ENCODE measurements at places on chromosomes 7 and 10.
A peak's percentile ranks its signal among the peaks of the same experiment; 100 is the strongest.

DNA sequence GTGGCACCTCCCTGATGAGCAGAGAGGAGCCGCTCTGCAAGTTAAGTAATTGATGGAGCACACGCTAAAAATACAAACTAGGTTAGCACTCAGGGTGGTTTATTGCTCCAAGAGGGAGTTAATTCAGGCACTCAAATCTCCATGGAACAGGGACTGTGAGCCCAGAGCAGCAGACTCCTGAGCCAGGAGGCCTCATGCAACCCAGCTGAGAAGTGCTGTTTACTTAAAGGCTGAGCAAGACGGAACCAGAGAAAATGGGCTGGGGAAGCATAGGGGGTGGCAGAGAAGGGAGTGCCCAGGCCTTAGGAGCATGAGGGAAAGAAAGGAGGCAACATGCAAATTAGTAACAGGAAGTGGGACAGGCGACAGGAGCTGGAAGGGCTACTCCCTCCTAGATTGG is 174.1 kb downstream of the KCNMA1 start:
- no peak for DNase-seq

DNA sequence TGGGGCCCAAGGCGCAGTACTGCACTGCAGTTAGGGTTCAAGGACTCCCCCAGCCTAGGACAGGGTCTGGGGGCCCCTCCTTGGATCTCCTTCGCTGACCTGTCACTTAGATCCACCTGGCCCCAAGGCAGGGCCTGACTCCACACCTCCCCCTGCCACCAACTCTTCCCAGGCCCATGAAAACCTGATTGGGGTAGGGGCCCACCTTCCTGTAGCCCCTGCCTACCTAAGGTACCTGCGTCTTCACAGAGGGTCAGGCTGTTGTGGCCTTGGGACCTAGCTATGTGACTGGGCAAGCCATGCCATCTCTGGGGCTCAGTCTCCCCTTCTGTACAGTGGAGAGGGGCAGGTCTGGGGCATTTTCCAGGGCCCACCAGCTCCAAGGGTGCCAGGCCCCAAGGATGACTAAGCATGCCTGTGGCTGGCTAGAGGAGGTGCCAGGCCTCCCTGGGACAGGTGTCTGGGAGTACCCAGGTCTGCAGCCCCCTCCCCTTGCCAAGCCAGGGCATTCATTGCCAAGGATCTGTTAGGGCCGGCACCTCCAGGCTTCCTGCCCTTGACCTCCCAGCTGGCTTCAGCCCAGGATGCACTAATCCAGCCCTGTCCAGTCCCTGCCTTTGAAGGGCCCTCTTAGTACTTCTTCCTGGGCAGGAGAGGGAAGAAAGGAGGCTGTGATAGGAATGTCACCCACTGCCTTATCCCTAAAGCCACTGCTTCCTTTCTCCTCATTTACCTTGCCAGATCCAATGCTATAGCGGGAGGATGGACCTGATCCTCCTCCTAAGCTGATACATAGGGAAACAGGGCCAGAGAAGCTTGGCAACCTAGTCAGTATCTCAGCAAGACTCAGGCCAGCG is 1.3 kb downstream of the LIMK1 start:
- DNase-seq, result no peak

DNA sequence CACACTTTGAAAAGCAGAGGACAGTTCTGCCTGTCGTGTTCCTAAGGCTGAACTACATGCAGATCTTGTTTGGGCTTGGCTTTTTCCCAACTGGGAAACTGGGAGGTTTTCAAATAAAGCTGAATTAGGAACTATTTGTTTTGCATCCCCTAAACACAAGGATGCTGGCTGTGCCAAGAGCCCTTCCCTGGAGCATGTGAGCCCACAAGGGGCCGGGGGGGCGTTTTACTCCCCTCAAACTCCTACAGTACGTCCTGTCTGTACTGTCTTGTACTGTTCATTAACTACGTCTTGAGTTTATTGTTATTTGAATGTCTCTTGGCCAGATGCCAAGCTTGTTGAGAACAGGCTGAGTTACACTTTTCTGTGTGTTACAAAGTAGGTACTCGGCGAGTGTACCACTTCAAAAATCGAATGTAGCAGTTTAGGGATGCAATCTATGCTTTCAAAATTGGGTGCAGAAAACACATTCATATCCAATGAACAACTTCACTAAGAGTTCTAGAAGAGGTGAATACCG is 94.9 kb downstream of the GFRA1 start:
- DNase-seq, result no peak

- no peak for DNase-seq
These were observed 123.5 kb upstream of the SHH start for GRCh38 chr7:155935726-155936125.

GRCh38 chr7:129719980-129720732 is 108.6 kb downstream of the NRF1 start:
- no peak for DNase-seq

DNA sequence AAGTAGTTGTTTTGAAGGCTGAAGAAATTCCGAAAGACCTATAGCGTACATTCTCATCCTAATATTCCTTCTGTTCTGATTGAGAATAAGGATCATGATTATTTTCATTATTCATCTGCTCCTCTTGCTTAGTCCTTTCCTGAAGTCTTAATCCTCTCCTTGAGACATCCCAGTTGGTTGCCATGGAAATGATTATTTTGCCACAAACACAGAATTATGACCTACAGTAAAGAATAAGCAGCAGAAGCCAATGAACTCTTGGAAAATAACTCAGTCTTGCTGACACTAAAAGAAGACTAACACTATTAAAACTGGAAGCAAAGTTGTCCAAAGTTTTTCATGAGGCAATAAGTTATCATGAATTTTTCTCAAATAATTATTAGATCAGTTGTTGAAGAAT is 47.8 kb upstream of the JAZF1 start:
- no peak for DNase-seq

DNA sequence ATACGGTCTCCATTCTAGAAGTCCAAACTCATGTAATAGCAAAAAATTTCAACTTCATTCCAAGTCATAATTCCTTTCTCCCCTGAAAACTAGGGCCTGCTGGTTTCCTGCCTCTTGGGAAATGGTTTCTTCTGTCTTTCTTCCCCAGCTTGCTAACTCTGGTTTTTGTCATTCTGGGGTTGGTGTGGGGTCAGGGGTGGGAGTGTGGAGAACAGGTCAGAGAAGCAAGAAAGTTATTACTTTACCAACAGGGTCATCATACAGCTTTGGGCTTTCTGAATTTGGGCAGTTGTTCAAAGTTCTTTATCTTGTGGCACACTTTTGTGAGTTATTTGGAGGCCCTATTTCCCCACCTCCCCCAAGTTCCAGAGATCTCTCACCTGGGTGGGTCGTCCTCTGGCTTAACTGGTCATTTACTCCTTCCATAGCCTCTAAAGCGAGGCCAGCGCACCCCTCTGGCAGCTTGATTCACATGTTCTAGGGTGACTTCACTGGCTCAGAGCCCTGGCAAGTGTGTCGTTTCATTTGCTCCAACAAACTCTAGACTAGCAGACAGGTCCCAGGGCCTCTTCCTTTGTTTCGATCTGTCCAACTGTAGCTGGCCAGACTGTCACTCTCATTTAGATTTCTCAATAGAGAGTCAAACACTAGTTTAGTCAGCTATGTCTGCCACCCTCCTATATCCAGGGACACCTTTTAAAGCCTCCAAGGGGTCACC is 161.2 kb downstream of the JCAD start:
- no peak for DNase-seq

- DNase-seq, result no peak
These were observed 256.1 kb upstream of the C7orf33 start for GRCh38 chr7:148334441-148334956.

- no peak for DNase-seq
These were observed 4.3 kb downstream of the TLX1 start for GRCh38 chr10:101135141-101136006.

GRCh38 chr10:94878649-94879048 is 59.8 kb upstream of the CYP2C9 start:
- DNase-seq, result no peak

- DNase-seq, result no peak
These were observed 83.8 kb downstream of the CDK13 start for GRCh38 chr7:40033826-40034225.

GRCh38 chr7:5287802-5288201 is 5.1 kb downstream of the SLC29A4 start:
- no peak for DNase-seq

GRCh38 chr7:101172854-101173751 is 7.0 kb downstream of the NAT16 start:
- peak; percentile 79 for DNase-seq

DNA sequence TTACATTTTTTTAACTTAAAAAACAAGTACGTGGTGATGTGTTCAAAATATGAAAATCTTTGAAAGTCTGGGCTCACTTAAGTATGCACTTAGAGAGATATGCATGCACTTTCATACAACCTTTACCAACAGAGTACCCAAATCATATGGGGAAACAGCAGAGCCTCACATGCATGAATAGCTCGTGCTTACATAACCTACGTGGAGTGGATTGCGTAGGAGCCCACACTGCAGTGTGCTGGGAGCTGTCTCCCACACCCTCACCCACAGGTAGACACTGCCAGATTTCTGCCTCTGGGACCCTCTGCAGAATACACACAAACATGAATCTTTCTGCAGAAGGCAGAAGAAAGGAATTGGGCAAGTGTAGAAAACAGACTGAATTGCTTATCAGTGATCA is 581 bp downstream of the CLCN1 start:
- no peak for DNase-seq

GRCh38 chr7:11332186-11332864 is 358.7 kb downstream of the PHF14 start:
- DNase-seq, result no peak

DNA sequence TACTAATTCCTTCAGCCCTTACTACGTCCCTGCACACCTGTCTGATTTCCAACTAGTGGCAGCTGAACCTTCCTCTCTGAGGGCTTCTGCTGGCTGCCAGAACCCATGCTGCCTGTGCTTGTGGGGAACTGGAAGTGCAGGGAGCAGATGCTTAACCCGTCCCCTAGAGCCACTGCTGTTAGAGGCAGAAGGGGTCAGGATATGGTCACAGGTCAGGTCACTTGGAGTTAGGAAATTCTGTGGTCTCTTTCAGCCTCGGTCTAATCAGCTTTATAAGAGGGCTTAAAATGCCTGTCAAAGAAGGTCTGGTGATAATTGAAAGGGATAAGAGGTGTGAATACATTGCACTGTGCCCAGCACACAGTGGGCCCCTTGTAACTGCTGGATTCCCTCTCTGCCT is 82.0 kb downstream of the PLPP4 start:
- DNase-seq, result no peak

DNA sequence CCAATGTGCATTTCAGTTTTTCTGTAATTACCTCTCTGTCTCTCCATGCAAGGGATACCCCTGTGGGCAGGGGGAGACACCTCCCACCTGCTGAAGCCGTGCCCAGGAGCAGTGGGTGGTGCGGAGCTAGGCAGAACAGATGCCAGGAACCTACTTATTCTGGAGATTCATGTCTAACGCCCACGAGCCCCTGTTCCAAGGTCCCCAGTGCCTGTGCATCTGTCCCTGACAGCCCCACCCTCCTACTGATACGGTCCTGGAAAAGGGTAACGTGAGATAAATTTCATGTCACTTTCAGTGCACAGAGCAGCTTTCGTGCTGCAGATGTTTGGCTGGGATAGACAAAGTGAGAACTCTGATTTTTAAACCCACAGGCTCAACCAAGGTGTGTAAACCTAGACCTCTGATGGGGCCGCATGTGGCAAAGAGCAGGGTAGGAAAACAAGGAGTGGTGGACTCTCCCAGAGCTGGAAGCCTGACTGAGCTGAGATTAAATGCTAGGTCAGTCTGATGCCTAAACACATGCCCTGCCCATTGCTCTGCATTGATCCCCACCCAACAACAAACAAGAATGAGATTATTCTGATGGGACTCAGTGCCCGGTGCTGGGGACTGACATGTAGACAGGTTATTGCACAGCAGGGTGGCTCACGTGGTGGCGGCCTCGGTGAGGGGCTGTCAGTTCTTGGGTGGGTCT is 123.6 kb upstream of the GDF10 start:
- no peak for DNase-seq

DNA sequence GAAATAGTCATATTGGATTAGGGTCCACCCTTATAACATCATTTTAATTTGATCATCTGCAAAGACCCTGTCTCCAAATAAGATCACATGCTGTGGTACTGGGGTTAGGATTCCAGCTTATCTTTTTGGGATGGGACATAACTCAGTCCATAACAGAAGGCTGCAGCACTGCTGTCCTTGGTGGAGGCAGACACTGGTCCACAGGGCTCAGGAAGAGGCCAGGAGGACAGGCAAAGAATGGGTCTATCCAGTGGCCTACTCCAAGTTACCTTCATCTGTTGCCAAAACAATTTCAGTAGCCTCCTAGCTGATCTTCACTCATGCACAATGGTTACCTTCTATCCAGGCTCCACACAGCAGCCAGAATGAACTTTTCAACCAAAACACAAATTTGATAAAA is 387.0 kb downstream of the GRID1 start:
- no peak for DNase-seq

- peak; percentile 37 for DNase-seq
These were observed 4.7 kb upstream of the PLXDC2 start for GRCh38 chr10:19811540-19811939.

All from fibroblast of gingiva (primary cell).